CD4-positive, alpha-beta T cell treated with Interleukin-12 subunit alpha and Interleukin-12 subunit beta, for 1 hour (primary cell): ENCODE measurements at places on chromosomes 2 and 18.

- no peak for DNase-seq
Measured at GRCh38 chr2:238843476-238843875, 4.4 kb upstream of the TWIST2 start.

DNA sequence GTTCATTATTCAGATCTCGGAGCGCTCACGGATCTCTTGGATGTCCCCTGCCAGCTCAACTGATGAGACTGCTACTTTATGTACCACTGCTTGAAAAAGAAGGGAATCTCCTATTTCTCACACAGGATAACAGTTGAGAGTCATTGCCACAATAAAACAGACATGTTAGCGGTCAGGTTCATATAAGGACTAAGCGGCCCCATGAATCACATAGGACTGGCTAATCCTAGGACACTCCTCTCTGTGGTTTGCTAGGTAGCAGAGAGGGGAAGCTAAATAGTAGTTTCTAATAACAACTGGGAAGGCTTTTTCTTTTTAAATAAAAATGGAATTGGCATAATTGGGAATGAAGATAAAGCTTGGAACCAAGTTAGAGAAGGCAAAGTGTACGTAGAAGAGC, 15.9 kb upstream of the TGFA start:
- no peak for DNase-seq

DNA sequence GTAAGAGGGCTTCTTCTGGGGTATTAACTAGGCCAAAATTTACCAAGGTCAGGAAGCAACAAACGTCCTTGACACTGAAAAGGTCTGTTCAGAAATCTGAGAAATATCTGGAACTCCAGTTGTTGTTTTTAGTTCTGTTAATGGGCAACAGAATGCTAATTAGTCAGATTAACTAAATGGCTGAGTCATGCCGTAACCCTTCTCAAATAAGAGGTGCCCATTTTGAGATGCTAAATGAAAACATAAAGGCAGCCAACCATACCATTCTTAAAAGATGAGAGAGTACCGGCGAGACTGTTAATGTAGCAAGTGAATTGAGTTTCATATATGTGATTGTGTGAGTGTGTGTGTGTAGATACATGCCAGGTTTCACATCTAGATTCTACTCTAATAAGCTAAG, 147.9 kb upstream of the GAREM1 start:
- DNase-seq = no peak

GRCh38 chr2:150767991-150768746, 280.7 kb upstream of the RND3 start:
- DNase-seq = no peak

GRCh38 chr2:145674705-145675104, 1154.8 kb upstream of the ZEB2 start:
- no peak for DNase-seq

DNA sequence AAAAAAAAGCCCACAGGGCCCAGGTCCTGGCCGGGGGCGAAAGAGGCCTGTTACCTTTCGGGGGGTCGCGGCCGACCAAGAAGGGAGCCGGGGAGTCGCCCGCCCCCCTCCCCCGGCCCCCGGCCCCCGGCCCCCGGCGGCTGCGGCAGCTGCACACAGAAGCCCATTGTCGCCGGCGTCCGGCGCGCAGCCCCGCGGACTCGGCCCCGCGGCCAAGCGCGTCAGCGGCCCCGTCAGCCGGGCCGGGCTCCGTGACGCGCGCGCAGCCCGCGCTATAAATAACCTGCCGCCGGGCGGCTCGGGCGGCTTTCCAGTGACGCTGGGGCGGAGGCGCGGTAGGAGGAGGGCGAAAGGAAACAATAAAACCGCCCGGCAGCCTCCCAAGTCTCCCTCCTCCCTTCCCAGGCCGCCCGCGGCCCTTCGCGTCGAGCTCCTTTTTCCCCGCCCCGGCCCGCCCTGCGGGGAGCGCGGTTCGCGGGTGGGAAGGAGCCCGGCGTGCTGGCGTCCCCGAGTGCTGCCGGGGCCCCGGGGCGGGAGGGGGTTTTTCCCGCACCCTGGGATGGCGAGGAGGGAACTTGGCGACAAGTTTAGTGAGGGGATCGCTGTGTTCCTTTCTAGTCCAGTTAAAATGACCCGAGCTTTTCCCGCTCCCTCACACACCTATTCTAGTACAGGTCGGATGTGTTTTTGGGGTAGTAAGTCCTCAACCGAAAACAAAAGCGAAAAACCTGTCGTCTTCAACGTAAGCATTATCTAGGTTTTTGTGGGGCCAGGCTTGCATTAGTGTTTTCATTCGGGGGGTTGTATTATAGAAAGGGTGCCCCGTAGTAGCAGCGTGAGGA, 10.0 kb upstream of the NR4A2 start:
- DNase-seq = peak; percentile 94

- no peak for DNase-seq
Measured at GRCh38 chr2:118830118-118830517, 17.3 kb downstream of the EN1 start.

- DNase-seq = no peak
Measured at GRCh38 chr18:5167831-5168230, 29.2 kb downstream of the AKAIN1 start.

- no peak for DNase-seq
Measured at GRCh38 chr2:198697218-198697617, 760.5 kb downstream of the SATB2 start.

DNA sequence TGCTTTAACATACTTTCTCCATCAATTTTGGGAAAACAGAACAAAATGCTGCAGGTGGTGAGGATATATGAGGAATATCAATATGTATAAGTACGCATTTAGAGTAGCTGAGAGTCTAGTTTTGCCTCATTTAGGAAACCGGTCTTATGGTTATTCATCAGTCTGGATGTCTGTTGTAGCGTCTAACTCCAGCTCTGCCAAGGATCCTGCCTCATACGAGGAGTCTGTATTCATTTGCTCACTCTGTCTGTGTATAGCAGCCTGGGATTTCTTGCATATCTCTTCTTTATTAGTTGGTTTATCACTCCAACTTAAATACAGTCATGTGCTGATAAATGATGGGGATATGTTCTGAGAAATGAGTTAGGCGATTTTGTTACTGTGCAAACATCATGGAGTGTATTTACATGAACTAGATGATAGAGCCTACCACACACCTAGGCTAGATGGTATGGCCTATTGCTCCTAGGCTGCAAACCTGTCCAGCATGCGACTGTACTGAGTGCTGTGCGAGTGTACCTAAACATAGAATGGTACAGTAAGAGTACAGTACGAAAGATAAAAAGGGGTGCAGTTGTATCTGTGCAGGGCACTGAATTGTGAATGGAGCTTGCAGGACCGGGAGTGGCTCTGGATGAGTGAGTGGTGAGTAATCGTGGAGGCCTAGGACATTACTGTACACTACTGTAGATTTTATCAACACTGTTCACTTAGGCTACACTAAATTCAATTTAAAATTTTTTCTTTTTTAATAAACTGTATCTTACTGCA, 148.1 kb downstream of the ZNF407 start:
- no peak for DNase-seq

DNA sequence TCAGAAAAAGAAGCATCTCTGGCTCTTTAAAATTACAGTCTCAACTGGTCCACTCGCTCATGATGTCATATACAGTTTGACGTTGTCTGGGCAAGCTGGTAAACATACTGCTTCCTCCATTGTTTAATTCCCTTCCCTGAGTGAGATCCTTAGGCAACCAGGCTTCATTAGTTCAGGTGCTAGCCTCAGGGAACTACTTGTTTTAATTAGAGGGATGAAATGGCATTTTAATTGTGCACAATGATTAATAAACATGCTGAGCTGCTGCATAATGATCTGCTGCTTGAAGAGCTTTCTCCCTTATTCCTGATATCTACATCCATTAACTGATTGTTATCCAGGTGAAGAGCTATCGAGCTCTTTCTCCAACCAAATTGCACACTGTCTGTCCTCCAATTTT, 195.6 kb upstream of the ETAA1 start:
- no peak for DNase-seq

GRCh38 chr18:50142441-50143120, 52.4 kb downstream of the MYO5B start:
- no peak for DNase-seq

DNA sequence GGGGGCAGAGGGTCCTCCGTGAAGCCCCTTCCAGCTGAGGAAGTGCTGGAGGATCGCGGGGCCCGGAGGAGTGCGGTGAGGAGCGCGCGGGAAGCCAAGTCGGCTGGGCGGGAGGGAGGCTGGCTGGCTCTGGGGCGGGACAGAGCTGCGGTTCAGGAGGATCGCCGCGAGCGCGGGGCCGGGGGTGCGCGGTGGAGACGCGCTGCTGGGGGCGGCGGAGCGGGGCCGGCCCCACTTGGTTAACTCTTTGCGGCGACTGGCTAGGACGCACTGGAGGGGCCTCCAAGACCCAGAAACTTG, 464 bp downstream of the CYBRD1 start:
- DNase-seq = no peak

- no peak for DNase-seq
Measured at GRCh38 chr2:96729748-96730147, 10.1 kb downstream of the LMAN2L start.

- DNase-seq = peak; percentile 16
Measured at GRCh38 chr2:112004253-112004645, 50.8 kb upstream of the TMEM87B start.

DNA sequence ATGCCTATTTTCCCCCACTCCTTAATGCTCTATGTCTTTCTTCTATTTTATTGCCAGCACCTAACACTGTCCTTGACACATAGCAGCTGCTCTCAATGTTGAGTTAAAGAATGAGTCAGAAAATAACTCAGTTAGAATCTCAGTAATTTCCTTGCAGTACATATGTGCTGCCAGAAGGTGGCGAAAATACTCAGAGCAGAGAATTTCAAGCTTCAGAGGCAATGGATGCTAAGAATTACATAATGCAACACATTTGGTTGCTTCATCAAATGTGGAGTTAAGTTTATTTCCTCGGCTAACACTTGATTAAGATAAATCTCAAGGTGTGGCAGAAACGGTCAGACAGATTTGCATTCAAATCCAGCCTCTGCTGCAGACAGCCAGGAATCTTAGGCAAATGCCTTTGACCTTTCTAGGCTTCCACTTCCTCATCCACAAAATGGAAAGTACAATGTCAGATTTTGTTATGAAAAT, 105.6 kb downstream of the VSNL1 start:
- DNase-seq = peak; percentile 49

DNA sequence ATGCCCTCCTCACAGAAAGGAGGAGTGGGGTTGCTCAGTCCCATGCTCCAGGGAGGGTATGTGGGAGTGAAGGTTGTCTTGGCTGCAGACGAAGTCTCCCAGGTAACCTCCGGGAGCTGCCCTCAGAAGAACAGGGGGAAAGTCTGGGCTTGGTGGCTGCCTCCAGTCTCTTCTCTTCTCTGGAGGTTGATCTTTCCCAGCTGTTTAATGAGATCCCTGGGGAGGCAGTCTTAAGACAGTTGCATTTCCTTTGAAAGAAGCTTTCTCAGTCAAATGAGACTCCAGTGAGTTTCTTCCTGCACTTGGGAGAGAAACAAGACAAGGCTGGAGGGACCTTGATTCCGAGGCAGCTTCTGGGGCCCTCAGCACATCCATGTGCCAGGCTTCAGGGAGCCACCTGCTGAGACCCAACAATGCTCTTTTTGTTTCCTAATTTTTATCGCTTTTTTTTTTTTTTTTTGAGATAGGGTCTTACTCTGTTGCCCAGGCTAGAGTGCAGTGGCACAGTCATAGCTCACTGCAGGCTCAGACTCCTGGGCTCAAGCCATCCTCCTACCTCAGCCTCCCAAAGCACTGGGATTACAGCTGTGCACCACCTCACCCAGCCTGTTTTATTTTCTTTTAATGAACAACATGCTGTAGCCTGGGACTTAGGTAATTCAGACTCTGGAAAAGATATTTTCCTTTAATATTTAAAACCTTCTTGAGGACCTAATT, 71.7 kb upstream of the TPO start:
- no peak for DNase-seq

DNA sequence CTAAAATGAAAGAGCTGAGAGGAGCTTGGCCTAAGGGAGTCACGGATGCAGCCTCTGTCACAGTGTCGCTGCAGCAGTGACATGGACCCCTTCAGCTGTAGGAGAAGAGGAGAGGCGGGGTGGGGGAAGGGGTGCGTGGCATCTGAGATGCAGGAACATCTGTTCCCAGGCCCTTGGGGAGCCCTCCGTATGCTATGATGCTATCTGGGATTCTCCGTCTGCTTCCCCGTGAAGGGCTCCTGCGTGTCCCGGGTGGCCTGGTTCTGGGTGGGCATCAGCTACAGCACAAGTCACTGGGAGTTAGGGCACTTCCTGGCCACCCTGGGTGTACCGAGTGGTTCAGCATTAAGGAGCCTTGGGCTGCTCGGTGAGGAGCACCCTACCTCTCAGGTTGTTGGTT, 35.6 kb upstream of the B3GNT7 start:
- no peak for DNase-seq

DNA sequence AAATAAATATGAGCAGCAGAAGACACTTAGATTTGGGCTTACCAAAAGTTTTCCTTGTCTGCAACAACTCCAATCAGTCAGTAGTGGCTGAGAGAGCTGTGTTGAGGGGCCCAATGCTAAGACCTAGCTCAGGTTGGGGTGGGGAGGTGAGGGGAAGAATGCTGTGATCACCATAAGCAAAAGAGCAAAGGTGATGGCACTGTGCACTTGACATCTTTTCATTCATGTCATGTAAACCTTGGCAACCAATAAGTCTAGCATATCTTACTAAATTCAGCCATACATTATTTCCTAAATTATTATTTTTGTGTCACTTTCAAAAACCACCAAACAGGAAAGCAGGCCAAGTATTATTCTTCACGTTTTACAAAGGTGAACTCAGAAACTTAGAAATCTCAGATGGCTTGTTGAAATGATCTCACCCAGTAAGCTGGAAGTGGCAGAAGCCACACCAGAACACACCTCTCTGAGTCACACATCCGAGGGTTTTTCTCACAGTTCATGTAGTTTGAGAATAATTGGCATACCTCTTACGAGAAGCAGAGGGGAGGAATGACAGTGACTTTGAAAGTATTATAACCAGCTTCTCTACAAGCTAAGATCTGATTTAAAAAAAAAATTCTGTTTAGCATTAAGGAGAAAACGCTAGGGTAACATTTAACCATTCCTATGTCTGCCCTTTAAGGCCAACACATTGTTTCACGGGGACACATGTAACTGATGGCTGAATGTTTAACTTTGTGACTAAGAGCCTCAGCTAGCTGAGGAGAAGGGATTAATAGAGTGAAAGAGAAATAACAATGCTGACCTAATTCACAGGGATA, 43.3 kb upstream of the SETBP1 start:
- DNase-seq = peak; percentile 3

DNA sequence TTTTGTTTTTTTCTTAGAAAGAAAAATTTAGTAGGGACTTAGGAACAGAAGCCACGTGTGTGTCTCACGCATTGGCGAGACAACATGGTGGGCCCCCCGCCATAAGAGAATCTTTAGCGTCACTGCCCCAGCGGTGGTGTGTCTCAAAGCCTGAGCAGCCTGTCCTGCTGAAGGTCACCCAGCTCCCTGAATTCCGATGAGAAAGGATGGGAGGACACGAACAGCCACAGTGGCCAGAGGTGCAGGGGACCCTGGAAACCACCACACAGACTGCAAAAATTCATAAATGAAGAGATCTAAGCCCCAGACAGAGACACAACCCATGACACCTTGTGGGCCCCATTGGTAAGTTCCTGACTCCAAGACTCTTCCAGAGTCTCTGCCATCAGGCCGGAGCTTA, 266.1 kb upstream of the RAB6C start:
- no peak for DNase-seq

- DNase-seq = no peak
Measured at GRCh38 chr2:100606332-100606725, 43.5 kb downstream of the PDCL3 start.
